ENCODE measurements at places on chromosomes 1 and 21.

DNA sequence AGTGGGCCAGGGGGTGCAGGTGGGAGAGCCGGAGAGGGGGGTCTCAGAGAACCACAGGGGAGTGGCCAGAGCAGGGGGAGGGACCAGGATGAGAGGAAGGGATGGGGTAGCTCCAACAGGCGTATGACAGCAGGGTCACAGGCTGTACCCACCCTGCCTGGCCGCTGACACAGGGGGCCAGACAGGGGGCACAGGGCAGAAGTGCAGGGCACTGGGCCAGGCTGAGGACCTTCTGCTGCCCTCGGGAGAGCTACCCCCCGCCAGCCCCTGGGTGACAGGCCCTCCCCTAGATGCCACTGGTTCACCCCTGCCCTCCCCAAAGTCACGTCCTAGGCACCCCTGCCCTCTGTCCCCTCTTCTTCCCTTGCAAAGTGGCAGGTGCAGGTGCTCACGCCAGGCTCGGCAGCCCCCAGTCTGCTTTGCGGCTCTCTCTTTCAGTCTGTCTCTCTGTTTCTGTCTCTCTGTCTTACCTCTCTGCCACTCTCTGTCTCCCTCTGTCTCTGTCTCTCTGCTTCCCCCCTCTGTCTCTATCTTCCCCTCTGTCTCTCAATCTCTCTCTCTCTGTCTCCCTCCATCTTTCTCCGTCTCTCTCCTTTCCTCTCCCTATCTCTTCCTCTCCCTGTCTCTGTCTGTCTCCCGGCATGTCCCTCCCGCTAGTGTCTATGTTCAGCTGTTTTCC lies 48.5 kb downstream of the WNT9A start:
- no peak for DNase-seq

GRCh38 chr1:198893141-198893540 lies 254.3 kb downstream of the PTPRC start:
- no peak for DNase-seq

DNA sequence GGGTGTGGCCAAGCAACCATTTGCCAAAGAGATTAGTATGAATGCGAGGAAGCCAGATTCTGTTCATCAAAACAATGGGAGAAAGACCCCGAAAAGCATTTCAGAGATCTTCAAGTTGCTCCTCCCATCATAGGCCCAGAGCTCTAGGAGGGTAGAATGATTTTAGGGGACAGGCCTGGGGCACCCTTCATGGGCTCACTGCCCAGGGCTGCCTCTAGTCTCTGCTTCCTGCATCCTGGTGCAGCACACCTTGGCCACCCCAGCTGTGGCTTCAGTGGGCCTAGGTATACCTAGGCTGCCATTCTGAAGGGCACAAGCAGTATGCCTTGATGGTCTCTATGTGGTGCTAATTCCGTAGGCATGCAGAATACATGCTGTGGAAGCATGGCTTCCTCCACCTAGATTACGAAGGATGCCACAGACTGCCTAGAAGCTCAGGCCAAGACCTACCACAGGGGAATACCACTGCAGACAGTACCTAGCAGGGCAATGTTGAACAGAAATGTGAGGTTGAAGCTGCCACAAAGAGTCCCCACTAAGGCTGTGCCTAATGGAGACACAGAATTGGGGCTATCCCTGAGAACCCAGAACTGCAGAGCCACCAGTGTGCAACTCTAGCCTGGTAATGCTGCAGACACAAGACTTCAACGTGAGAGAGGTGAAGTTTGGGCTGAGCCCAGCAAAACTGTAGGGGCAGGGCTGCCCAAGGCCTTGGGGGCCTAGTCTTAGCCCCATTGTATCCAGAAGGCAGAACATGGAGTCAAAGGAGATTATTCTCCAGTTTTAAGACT lies 158.8 kb downstream of the CLIC6 start:
- no peak for DNase-seq

DNA sequence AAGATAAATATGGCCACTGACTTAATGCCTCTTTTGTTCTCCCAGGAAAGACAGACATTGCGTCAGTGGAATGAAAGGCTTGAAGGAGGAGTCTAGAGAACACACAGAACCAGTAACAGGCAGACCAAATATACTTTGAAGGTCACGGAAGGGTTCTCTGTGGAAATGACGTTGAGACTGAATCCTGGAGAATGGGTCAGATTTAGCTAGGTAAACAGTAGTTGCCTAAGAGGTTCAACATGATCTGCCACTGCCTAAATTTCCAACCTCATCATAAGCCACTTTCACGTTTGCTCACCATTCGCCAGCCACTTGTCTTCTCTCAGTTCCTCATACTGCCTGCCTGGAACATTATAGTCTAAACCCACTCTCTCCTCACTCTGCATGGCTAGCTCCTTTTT lies 20.5 kb downstream of the PLA2G4A start:
- no peak for DNase-seq

DNA sequence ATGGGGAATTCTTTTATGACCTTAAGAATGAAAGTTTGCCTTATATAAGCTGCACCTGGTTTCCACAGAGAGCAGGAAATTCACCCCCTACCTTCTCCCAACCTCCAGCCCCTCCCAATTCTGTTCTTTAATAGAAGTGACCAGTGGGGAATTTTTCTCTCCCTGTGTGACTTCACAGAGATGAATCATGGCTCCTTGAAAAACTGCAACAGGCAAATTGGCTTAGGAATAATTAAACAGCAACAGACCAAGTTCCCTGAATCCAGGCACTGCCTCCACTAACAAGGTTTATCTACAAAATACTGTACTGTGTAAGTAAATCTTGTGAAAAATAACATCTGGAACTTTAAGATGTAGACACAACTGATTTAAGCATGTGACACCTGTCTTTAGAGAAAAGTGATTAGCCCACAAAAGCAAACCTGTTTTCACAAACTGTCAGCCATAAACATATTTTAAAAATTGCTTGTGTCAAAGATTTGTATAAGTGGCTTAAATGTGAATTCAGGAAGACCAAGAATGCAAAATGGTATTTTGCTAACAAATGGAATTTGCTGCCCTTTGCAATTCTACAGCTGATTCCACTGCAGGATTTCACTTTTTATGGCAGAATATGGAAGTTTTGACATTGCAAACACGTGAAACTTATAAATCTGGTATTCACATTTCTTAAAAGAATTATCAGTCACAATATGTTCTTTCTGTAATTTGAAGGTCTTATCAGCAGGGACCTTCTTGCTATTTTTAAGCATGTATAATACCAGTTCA lies 54.0 kb downstream of the ALG14 start:
- DNase-seq = no peak

GRCh38 chr1:119878171-119878570 lies 18.1 kb downstream of the ADAM30 start:
- DNase-seq = no peak

- no peak for DNase-seq
Measured at GRCh38 chr1:29370067-29370466, 133.7 kb downstream of the PTPRU start.

- DNase-seq = no peak
Measured at GRCh38 chr1:233998891-233999290, 94.4 kb downstream of the SLC35F3 start.

GRCh38 chr1:119947468-119947867 lies 51.2 kb upstream of the ADAM30 start:
- no peak for DNase-seq

- DNase-seq = no peak
Measured at GRCh38 chr1:22848405-22848804, 124.3 kb downstream of the LACTBL1 start.

DNA sequence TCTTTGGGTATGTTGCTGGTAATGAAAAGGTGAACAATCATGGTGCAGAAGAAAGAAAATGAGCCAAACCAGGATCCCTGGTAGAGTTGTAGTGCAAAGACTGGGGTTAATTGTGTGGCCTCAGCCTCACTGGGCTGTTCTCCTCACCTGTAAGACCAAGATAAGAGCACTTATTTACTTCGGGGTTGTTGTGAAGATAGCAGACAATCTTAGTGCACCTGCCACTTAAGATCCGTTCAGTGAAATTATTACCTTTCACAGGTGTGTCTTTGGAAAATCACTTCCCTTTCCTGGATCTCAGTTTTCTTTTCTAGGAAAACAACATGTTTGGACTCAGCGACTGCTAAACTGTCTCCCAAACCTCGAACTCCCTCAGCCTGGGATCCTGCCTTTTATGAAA lies 1.3 kb upstream of the FGGY start:
- no peak for DNase-seq

GRCh38 chr1:53409695-53410094 lies 49.5 kb upstream of the DMRTB1 start:
- DNase-seq = no peak

DNA sequence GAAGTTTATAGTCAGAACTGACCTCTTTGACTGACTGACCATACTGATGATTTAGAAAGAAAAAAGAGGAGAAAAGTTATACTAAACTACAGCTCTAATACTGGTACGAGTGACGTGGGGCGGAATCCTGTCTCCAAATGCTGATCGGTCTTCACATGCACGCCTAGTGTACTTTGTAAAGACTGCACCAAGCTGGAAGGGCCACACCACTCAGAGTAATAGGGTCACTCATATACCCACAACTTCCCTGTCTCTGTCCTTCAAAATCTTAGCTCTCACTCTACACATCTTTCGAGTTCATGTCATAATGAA lies 19.4 kb upstream of the GUCA2A start:
- no peak for DNase-seq

GRCh38 chr1:3167255-3167654 lies 98.3 kb downstream of the PRDM16 start:
- no peak for DNase-seq

- no peak for DNase-seq
Measured at GRCh38 chr1:64251971-64252370, 48.5 kb downstream of the UBE2U start.

- DNase-seq = no peak
Measured at GRCh38 chr1:12052008-12052573, 11.0 kb upstream of the TNFRSF8 start.

GRCh38 chr21:39142972-39143371 lies 40.3 kb downstream of the PSMG1 start:
- DNase-seq = no peak

Measured in central memory CD4-positive, alpha-beta T cell (primary cell).